ENCODE measurements at places on chromosomes 6 and 20. TPM values are rescaled to one million over a fixed set of nuclear protein-coding genes. Genes with fewer than 3 reads are reported as not detected.

DNA sequence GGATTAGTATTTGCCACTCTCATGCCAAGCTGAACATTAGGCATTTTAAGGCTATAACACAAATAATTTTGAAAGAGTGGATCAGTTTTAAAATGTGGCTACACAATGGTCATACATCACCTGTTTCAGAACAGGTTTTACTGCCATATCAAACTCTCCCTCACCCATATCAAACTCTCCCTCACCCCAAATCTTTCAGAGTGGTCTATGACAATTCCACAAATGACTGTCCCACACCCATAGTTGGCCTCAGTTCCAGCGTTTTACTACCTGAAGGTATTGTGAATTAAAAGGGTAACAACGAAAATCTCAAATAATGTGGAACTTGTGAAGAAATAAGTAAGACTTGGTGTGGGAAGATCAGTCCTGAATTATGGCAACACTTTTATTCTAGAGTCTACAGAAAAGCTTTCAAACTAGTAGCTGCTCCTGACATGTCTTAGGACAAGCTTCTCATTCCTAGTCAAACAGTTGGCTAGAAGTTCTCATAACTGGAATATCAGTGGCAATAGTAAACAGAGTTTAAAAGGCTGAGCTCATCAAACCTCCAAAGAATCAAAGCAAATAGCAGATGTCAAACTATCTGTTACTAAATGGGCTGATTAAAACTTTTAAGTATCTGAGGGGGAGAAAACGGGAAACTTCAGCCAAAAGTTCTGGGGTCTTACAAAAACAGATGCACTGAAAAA is 52.4 kb downstream of the MAP3K7 start:
- DNase-seq, result no peak

DNA sequence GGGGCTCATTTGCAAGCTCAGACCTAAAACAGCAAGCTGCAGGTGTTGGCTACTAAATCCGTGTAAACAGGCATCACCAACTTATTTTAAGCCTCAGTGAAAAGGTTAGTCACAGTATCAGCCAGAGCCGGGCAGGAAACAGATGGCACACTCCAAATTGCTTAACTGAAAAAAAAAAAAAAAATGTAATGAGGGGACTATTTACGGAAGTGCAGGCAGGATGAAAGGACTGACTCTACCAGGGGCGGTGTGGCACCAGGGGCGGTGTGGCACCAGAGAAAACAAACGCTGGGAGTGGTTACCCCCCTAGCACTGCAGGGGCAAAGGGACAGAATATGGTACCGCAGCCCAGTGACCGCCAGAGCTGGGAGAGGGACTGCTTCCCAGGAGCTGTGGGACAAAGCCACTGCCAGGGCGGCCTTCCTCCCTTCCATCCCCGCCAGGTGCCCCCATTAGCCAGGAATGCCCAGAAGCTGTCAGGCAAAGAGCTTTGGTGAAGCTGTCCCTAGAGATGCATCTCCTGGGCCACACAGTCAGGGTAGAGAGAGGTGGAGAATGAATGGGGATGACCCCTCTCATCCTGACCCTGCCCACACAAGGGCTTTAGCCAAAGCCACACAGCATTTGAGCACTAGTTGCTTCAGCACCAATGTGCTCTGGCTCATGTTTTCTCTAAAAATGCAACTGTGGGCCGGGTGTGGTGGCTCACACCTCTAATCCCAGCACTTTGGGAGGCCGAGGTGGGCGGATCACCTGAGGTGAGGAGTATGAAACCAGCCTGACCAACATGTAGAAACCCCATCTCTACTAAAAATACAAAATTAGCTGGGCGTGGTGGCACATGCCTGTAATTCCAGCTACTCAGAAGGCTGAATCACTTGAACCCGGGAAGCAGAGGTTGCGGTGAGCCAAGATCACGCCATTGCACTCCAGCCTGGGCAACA is 39.6 kb upstream of the GFOD1 start:
- DNase-seq, result no peak

GRCh38 chr20:7772371-7772770 is 167.9 kb downstream of the HAO1 start:
- DNase-seq, result no peak

DNA sequence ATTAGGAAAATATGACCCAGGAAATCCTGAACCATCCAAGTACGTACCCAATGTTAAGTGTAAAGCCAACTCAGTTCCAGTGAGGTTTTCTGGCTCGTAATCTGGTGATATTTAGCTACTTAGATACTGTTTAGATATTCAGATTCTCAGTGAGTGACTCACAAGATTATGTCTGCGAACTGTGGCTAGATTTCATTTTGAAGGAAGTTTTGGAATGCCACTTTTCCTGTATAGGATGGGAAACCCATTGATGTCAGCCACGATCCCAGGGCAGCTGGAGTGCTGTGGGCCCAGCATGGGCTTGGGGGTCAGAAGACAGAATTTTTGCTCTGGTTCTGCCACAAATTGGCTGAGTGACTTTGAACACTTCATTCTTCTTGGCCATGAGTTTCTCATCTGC is 76.3 kb downstream of the TMEM170B start:
- no peak for DNase-seq

Gene HELZ2
- 36.9 TPM for total RNA-seq

All from esophagus muscularis mucosa (tissue), 4 donors.